Right ventricle myocardium superior (tissue), 1 donor: ENCODE measurements at places on chromosomes 7 and 10. TPM values are rescaled to one million over a fixed set of nuclear protein-coding genes. Genes with fewer than 3 reads are reported as not detected.

GPR158 gene
- not detected for total RNA-seq

GNG11 gene
- total RNA-seq, result 18.4 TPM

ADCY1 gene
- total RNA-seq, result 5.0 TPM

PYROXD2 gene
- 8.4 TPM for total RNA-seq

- DNase-seq, result no peak
Observed at GRCh38 chr10:47318706-47319105, 3.5 kb upstream of the GDF2 start.

DNA sequence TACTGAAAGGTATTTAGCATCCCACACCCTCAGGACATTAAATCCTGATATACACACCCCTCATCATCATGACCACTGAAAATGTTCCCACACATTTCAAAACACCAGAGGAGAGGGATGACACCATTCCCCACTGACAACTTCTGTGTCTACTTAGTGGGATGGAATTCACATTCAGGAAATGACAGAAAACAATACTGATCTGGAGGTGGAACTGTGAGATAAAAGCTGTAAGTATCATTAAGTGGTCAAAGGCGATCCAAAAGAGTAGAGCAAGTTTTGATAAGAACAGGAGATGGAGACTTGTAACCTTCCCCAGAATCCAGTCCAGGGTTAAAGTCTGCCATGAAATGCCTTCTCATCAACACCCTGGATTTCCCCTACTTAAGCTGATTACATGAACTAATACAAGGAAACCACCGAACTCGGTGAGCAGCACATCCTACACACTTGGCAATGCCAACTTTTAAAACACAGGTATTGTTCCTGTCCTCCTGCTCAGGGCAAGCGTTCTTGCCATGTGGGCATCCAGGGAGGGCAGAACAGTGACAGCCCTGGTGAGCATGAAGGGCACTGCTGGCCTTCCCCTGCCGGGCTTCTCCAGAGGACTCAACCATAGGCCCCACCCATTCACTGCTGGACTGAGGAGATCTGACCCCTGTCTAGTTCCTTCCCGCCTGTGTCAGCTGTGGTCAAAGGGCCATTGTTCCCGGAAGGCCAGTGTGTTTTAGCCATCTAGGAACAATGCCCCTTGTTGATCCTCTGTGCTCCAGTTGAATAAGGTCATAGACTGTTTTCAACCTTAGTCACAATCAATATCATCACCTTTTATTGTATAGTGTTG, 85.0 kb downstream of the SGMS1 start:
- DNase-seq, result no peak

GRCh38 chr7:98215561-98216495, 4.6 kb downstream of the BHLHA15 start:
- peak; percentile 40 for DNase-seq

GRCh38 chr10:21402606-21403083, 122.8 kb downstream of the SKIDA1 start:
- no peak for DNase-seq

DNA sequence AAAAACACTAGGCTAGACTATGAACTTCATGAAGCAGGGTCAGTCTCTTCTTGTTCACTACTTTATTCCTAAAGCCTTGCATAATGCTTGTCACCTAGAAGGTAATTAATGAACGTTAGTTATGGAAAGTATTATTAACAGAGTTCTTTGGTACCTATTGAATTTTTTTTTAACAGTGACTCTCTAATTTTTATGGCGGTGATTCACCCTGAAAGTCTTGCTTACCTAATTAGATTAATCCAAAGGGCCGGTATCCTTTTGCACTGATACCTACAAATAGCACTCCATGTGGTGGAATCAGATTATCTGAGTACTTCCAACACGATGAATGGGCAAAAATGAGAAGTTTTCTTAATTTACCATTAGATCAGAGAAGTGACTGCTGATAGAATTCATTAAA, 31.7 kb downstream of the STAM start:
- DNase-seq, result no peak

- DNase-seq, result no peak
Observed at GRCh38 chr10:72545546-72545945, 80.3 kb downstream of the MICU1 start.

GRCh38 chr10:28837613-28838390, 160.5 kb downstream of the BAMBI start:
- no peak for DNase-seq

DNA sequence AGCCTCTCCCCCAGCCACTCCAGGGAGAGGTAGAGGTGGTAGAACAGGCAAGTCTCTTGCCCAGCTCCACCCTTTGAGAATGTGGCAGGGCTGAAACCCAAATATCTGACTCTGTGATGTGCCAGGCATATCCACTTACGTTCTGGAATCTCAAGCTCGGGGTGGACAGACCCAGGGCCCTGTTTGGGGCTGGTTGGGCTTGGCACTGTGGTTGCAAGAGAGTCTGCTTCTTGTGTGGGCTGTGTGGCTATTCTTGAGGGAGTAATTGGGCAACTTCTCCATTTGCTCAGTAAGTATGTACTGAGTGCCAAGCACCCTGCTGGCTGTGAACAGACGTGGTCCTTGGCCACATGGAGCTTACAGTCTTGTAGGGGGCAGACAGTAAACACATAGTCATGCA, 4.7 kb downstream of the UBTD1 start:
- DNase-seq, result peak; percentile 66

- DNase-seq, result peak; percentile 84
Observed at GRCh38 chr7:55120501-55121198, 101.8 kb downstream of the EGFR start.
